ENCODE measurements at places on chromosomes 5 and 9.

- peak; percentile 40 for DNase-seq
Observed at GRCh38 chr9:2727966-2728613, 10.8 kb downstream of the KCNV2 start.

- DNase-seq: no peak
Observed at GRCh38 chr5:122019919-122020590, 58.0 kb downstream of the LOX start.

DNA sequence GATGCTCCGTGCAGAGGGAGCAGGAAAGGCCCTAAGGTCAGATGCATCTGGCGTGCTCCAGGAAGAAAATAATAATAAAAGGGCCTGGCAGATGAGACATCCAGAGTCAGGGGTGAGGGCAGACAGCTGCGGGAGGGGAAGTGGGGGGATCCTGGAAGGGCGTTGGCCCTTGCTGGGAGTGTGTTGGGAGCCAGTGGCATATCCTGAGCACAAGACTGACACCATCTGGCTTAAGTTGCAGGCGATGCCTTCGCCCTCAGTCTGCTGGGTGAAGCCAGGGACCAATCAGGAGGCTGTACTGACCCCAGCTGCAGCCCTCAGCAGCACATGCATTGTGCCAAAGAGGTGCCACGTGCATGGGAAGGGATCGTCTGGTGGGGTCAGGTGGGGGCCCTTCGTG, 3.8 kb downstream of the OR2V2 start:
- DNase-seq: no peak

DNA sequence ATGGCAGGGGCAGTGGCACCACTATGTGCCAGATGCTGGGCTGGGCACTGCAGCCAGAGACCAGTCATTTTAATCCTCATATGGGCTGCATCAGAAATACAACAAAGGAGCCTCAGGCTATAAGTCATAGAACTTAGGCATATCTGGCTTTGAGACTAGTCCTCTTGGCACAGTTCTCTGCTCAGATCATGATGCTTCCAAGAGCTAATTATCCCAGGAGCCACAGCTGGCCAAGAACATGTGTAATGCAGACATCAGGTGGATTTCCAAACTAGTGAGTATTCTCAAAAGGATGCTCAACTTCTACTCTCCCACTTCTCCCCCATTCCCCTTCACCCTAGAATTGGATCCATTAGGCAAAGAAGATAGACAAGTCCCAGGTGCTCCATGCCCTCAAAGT, 562.2 kb upstream of the TRPC7 start:
- DNase-seq: no peak

DNA sequence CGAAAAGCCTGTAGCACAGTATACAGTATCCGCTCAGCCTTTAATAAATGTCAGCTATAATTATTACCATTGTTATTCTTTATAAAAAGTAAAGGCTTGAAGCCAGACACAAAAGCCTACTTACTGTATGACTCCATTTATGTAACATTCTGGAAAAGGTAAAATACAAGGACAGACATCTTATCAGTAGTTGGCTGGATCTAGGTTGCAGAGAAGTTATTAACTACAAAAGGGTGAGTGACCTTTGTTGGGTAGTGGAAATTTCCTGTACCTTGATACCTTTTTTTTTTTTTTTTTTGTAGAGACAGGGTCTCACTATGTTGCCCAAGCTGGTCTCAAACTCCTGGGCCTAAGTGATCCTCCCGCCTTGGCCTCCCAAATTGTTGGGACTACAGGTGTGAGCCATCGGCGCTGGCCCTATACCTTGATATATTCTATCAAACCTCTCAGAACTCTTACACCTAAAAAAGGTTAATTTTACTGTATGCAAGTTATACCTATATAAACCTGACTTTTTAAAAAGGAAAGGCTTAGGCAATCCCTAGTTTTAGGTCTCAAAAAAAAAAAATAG, 6.0 kb downstream of the HDAC3 start:
- DNase-seq: no peak

GRCh38 chr9:32376285-32376684, 8.2 kb upstream of the ACO1 start:
- no peak for DNase-seq

DNA sequence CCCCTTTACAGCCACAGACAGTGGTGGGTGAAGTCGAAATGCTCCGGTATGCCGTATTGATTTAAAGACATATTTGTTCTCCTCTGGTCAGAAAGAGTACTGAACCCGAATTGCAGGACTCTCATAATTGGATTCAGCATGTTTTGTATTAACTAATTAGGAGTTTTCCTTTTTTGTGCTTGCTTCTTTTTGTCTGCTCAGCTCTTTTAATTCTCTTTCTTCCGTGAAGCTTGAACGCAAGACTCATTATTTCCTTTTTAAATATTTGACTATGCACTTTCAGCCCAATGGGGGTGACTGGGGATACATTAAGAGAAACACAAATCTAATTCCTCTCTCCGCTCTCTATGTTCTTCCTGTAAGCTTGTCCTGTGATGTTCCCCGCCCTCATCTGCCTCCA, 246.6 kb upstream of the IRX2 start:
- DNase-seq: no peak

- no peak for DNase-seq
Observed at GRCh38 chr5:66960369-66961137, 236.0 kb downstream of the CD180 start.

DNA sequence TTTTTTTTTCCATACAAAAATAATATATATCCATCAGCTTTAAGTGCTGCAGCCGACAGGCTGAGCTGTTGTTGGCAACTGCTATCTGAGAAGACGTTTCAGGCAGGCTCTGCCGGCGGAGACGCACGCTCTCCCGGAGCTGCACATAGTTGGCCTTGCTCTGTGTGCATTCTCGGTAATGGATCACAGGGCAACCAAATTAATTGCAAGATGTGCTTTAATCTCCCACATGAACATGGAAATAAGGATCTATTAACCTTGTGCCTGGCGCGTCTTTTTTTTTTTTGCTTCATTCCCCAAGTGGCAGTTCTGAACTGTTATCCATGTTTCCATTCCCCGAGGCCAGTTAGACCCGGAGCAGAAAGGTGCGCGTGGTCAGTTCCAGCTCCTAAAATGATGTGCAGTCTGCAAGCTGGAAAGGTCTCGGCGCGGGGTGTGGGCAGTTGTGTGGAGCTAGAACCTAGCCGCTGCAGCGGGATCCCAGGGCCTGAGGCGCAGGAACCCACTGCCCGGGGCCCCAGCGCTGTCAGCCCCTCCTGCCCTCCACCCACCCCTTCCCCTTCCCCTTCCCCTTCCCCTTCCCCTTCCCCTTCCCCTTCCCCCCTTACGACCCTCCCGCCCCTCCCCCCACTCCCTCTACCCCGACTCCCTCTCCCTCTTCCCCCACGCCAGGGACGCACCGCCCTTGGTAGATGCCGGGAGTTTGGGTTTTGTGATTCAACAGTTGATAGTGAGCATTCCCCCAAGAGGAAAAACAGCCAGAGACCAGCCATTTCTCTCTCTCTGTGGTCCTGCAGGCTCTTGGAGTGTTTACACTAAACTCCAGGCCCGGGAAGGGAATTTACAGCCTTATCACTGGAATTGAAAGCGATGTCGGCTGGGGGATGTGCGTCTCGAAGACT, 137.8 kb downstream of the CEP120 start:
- peak; percentile 1 for DNase-seq

GRCh38 chr9:6880626-6881025, 122.9 kb downstream of the KDM4C start:
- DNase-seq: no peak

- peak; percentile 89 for DNase-seq
Observed at GRCh38 chr5:150412319-150413175, at the start of gene CD74. TSS of gene CD74 (minus strand) at chr5:150412910. CDS start at chr5:150412749, 161 bp downstream.

Measured in amygdala (tissue), 56 donors.